ENCODE measurements at places on chromosomes 4 and X. TPM values are rescaled to one million over a fixed set of nuclear protein-coding genes. Genes with fewer than 3 reads are reported as not detected.

- no peak for DNase-seq
These were observed 24.9 kb downstream of the JAKMIP1 start for GRCh38 chr4:6175426-6175825.

GRCh38 chr4:87978681-87979080 is 3.2 kb downstream of the SPP1 start:
- no peak for DNase-seq

- no peak for DNase-seq
These were observed 12.8 kb upstream of the CFAP299 start for GRCh38 chr4:80322716-80323115.

DNA sequence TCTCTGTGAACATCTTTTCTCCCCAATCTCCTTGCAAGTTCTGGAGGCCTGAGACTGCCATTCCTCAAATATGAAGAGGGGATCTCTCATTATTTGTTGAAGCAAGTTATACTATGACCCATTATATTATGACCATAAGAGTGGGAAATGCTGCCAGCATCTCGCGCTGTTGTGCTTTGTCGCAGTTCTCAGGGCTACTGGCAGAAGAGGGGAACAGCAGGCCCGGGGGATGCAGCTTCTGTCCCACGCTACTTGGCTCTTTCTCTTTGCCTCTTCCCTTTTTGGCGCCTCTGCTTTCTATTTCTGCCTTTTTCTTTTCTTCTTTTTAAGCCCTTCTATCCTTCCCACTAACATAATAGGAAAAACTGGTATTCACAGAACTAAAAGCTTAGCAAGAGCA is 64.2 kb downstream of the GEMIN8 start:
- DNase-seq: no peak

The SOWAHB gene
- 1.0 TPM for polyA plus RNA-seq

Measured in urinary bladder (tissue), 4 donors.